ENCODE measurements at places on chromosomes 2 and 18. TPM values are rescaled to one million over a fixed set of nuclear protein-coding genes. Genes with fewer than 3 reads are reported as not detected.
A peak's percentile ranks its signal among the peaks of the same experiment; 100 is the strongest.

- no peak overlapping the region for H3K27ac ChIP-seq
- no peaks in the 10 kb centered on the region for H3K27me3 ChIP-seq
- H3K36me3 ChIP-seq = peaks cover 7% of the 10 kb centered on the region
These were observed 46.3 kb downstream of the TNFRSF11A start for GRCh38 chr18:62371436-62371835.

DNA sequence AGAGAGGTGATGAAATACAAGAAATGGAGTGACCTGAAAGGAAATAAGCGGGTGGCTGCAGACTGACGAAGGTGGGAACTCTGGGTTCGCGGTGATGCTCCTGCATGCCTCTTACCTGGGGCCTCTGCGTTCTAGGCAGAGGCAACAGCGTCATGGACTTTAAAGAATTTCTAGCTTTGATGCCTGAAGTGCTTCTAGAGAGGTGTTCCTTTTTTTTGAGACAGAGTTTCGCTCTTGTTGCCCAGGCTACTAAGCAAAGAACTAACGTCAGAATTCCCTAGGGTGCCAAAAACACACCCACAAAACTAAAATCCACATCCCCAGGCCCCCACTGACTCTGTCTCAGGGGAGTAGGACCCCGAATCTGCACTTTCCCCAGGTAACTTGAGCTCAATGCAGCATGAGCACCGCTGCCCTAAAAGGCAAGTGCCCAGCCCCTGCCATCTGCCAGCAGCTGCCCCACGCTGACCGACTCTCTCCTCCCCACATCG is 110.5 kb upstream of the ID2 start:
- H3K36me3 ChIP-seq = no peaks in the 10 kb centered on the region
- DNase-seq = no peak
- peaks cover 16% of the 10 kb centered on the region for H3K27me3 ChIP-seq
- H3K4me1 ChIP-seq = peaks cover 29% of the 10 kb centered on the region

DNA sequence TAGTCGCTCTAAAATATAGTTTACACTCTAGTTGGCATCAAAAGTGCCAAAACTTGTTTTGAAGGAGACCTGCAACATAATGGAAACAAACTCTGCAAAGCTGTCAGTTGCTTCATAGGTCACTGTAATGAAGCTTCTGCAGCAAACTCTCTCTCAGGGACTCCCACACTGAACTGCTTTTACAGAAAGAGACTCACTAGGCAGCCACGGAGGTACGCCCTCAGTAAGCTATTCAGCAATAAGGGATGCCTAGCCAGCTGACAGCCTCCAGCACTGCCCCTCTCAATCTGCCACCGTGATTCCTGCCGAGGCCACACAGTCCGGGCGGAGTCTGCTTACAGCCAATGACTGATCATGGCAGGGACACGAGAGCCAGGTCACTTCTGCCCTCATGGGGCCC is 51.1 kb downstream of the COLEC12 start:
- H3K36me3 ChIP-seq = no peaks in the 10 kb centered on the region
- H3K4me3 ChIP-seq = no peak overlapping the region
- H3K27ac ChIP-seq = no peak overlapping the region
- DNase-seq = no peak
- no peaks in the 10 kb centered on the region for H3K27me3 ChIP-seq
- H3K4me1 ChIP-seq = no peaks in the 10 kb centered on the region

GRCh38 chr2:122446761-122447160 is 691.3 kb downstream of the TSN start:
- DNase-seq = no peak
- no peak overlapping the region for H3K27ac ChIP-seq
- no peaks in the 10 kb centered on the region for H3K27me3 ChIP-seq
- H3K36me3 ChIP-seq = no peaks in the 10 kb centered on the region
- H3K4me1 ChIP-seq = no peaks in the 10 kb centered on the region
- H3K4me3 ChIP-seq = no peak overlapping the region

DNA sequence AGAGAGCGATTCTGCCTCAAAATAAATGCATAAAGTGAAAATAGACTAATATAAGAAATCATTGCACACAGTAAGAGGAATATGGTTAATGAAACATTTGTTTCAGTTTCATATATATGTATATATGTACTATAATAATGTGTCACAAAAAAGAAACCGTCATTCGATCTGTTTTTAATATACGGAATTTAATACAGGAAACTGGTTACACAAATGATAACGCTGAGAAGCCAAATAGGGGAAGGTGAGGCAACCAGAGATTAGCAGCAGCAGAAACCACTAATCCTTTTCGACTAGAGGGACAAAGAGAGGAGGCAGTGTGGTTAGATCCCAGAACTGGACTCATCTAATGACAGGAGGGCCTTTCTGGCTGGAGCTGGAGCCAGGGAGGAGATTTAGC is 64.2 kb upstream of the GREB1L start:
- no peaks in the 10 kb centered on the region for H3K27me3 ChIP-seq
- no peak overlapping the region for H3K27ac ChIP-seq
- H3K36me3 ChIP-seq = no peaks in the 10 kb centered on the region

- H3K27ac ChIP-seq = peak overlapping the region; percentile 93
- peaks cover 89% of the 10 kb centered on the region for H3K4me1 ChIP-seq
- no peaks in the 10 kb centered on the region for H3K27me3 ChIP-seq
These were observed 8.2 kb downstream of the LPIN1 start for GRCh38 chr2:11754700-11755015.

GRCh38 chr2:154692927-154693326 is 5.6 kb upstream of the KCNJ3 start:
- no peaks in the 10 kb centered on the region for H3K4me1 ChIP-seq
- H3K4me3 ChIP-seq = no peak overlapping the region
- no peak for DNase-seq
- no peaks in the 10 kb centered on the region for H3K36me3 ChIP-seq
- peaks cover 15% of the 10 kb centered on the region for H3K27me3 ChIP-seq

DNA sequence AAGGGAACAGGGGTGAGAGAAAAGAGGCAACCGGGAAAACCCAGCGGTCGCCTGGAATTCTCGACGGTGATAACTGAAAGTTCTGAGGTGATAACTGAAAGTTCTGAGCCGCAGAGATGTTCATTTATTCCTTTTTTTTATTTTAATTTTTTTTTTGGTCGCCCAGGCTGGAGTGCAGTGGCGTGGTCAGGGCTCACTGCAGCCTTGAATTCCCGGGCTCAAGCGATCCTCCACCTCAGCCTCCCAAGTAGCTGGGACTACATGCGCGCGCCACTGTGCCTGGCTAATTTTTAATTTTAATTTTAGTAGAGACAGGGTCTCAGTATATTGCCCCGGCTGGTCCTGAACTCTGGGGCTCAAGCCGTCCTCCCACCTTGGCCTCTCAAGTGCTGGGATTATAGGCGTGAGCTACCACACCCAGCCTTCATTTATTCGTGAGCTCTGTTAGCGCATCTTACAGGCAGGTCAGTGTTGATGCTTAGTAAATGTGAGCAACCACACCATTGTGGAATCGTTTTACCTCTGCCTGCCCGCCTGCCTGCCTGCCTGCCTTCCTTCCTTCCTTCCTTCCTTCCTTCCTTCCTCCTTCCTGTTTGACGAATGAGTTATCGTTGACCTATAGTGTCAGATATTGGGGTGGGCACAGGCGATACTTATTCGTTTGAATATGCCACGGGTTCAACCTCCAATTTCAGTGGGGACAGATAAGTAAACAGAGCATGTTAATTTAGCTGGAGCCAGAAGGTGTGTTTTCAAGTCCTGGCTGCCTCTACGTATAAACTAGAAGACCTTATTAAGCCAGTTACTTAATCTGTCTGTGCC is 557 bp upstream of the E2F6 start:
- H3K36me3 ChIP-seq = peaks cover 15% of the 10 kb centered on the region
- H3K27me3 ChIP-seq = no peaks in the 10 kb centered on the region
- peak overlapping the region; percentile 94 for H3K4me3 ChIP-seq
- H3K27ac ChIP-seq = peak overlapping the region; percentile 94

The C2orf80 gene
- not detected for total RNA-seq

The DPP10 gene
- not detected for total RNA-seq

The SNTG2 gene
- 2.5 TPM for total RNA-seq

The PROM2 gene
- total RNA-seq = 0.47 TPM

Measured in activated CD8-positive, alpha-beta T cell treated with anti-CD3 and anti-CD28 coated beads, Interleukin-2, amount 10 ng/mL, durations not matched to agents 7 days and 5 days (primary cell).